Stimulated activated CD4-positive, alpha-beta T cell treated with anti-CD3 and anti-CD28 coated beads, Interleukin-15, amount 100 ng/mL, for 1 hour (primary cell): ENCODE measurements at places on chromosomes 13 and 19.
A peak's percentile ranks its signal among the peaks of the same experiment; 100 is the strongest.

- peak; percentile 61 for DNase-seq
Observed at GRCh38 chr19:2273356-2274184, 8.4 kb downstream of the PEAK3 start.

DNA sequence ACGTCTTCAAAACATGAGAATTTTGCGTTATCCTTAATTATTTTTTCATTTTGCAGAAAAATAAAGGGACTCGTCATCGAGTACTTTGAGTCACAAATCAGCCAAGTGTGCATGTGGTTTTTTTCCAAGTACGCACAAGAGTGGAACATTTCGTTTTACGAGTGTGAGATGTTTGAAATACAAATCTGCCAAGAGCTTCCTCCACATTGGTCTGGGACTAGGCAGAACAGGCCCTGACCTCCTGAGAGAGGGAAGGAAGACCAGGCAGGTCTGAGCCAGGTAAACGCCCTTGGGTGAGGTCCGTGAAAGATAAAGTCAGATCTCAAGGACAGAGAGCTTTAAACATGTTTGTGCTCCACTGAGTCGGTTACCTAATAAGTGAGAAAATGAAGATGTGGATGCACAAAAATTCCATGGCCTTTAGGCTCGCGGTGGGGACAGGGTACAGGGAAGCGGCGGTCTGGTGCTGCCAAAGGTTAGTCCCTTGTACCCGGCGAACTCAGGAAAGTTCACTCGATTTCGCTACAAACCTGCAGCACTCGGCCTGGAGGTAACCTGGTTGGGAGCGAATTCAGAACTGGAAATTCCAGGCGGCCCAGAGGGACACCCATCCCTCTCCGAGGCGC is 473 bp upstream of the ITM2B start:
- no peak for DNase-seq

DNA sequence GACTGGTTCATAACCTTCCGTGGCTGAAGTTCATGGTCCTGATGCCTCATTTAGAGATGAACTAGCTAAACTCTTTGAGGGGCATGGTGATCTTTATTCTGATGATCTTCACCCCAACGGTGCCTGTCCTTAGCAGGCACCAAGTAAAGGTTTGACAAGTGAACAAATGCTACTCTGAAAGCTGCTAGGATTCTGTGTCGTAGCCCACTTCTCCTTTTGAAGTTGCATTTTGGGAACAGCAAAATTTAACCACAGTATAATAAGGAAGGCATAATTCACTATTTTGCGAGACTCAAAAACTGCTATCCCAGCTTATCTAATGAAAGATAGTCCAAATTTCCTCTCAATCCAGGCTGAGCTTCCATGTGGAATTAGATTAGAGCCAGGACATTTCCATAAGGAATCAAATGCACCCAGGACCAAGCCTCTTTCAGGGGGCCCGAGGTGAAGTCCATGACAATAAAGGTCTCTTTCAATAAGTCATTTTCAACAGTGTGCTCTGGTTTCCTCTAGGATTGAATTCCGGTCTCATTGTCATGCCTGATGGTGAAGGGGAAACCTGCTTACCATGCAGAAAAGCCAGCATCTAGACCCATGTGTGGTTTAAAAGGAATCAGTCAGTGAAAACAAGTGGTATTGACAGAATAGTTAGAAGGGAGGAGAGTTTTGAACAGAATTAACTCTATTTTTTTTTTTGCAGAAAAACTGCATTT is 23.1 kb downstream of the SIAH3 start:
- DNase-seq, result no peak

- DNase-seq, result no peak
Observed at GRCh38 chr13:86324191-86324590, 525.0 kb upstream of the SLITRK6 start.

DNA sequence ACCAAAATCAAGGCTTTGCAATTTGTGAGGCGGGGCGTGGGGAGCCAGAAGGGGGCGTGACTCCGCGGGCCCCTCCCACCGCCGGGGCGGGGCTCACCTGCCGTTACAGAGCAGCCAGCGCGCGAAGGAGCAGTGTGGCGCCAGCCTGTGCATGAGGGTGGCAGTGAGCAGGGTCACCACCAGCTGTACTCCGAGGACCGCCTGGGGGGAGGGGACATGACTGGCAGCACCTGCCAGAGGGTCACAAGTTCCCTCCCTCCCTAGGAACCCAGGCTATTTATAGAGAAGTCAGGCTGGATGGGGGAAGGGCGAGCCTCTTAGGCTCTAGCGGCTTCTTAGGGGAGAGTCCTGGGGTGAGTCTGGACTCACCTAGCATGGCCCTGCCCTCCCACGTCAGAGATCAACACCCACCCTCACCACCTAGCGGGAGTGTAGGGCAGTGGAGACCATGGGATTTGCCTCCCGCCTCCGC is 3.6 kb downstream of the TMEM161A start:
- no peak for DNase-seq

- peak; percentile 55 for DNase-seq
Observed at GRCh38 chr19:46661735-46662592, 982 bp upstream of the DACT3 start.

DNA sequence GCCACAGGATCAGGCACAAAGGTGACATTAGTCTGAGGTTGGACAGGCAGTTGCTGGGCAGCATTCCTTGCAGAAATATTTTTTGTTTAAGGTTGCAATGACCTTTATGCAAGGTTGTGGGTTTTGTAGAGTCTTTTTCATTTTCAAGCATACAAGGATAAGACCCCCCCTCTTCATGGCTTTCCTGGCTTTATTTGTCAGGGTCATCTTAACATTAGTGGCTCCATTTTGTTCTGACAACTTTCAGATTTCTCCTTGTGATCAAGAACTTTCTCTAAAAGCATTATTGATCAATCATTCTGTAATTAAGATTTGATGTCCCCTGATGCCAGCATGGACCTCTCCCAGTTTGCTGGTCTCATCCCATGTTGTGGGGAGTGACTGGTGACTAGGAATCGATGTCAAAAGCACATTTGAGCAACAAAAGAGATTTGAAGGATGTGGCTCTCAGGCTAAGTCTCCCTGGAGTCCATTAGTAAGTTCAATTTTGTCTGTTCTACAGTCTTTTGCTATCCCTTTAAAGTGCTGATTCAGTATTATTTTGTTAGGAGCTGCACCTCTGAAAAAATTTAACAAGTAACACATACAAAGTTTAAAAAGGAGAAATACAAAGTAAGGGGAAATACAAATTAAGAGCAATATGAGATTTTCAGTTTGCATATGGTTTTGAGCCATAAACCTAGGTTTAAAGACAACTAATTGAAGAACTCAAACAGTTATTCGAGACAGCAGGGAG is 5.3 kb downstream of the CARD8 start:
- DNase-seq, result no peak

DNA sequence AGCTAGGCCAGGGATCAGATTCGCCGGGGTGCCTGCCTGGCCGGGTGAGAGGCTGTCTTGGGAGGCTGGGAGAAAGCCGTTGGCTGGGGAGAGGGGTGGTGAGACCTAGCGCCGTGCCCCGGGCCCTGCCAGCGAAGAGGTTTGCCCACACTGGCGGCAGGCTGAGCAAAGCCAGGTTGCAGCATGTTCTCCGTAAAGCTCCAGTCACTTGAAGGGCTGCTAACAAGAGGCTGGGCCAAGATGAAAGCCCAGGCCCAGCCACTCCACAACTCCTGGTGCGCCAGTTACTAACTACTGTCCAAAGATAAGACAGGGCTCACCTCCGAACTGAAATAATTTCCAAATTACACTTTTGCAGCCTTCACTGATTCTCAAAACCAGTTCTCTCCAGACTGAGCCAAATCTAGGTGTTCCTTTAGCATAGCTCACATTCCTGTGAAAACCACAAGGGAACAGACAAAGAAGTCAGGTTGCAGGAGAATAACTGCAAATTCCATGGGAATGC is 16.3 kb downstream of the ELAVL1 start:
- DNase-seq, result no peak

GRCh38 chr19:43675269-43675879 is 5.4 kb upstream of the PLAUR start:
- DNase-seq, result no peak

- DNase-seq, result no peak
Observed at GRCh38 chr19:44602081-44602480, 11.3 kb upstream of the IGSF23 start.

- no peak for DNase-seq
Observed at GRCh38 chr19:42229855-42230351, 9.8 kb downstream of the ZNF526 start.
